ENCODE measurements at places on chromosomes 6 and 20. TPM values are rescaled to one million over a fixed set of nuclear protein-coding genes. Genes with fewer than 3 reads are reported as not detected.

The PAK5 gene
- not detected for total RNA-seq

The PHACTR1 gene
- total RNA-seq = 0.98 TPM

The TRIM15 gene
- total RNA-seq = not detected

The CLPSL2 gene
- not detected for total RNA-seq

The AKAP12 gene
- 430 TPM for total RNA-seq

The LRRC73 gene
- not detected for total RNA-seq

The NHSL1 gene
- total RNA-seq = 4.0 TPM

The ZBTB9 gene
- total RNA-seq = 4.6 TPM

The TMEM239 gene
- not detected for total RNA-seq

The SNAP25 gene
- total RNA-seq = 1.4 TPM

The SLC22A3 gene
- 4.2 TPM for total RNA-seq

The EMILIN3 gene
- total RNA-seq = 1.2 TPM
